Endothelial cell (in vitro differentiated cells): ENCODE measurements at places on chromosomes 12 and 14.
A peak's percentile ranks its signal among the peaks of the same experiment; 100 is the strongest.

DNA sequence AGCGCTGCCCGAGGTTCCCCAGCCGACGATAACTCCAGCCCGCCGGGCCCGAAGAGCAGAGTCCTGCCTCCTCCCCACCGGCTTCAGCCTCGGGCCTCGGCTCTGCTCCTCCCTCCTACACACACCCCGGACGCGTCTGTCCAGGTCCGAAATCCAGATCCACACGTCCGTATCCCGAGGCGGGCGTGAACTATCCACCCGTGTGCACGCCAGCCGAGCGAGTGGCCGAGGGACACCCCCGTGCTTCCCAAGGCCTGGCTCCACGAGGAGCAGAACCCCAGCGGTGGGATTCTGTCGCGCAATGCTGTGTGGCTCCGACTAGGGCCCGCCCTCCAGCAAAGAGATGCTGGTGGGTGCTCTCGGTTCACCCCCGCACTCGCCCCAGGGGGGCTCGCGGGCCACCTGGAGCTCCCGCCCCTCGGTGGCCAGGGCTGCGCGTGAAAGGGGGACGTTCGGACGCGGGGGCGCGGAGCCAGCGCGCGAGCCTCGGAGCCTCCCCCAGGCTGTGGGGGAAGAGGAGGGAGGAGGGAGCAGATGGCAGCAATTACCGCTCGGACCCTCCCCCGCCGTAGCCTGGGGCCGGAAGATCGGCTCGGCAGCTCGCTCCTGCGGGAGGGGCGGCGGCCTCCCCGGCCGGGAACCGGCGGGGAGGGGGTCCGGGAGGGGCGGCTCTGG, 18.9 kb upstream of the ANKRD33 start:
- DNase-seq = no peak

GRCh38 chr14:67986131-67986841, 166.7 kb downstream of the RAD51B start:
- DNase-seq = no peak

DNA sequence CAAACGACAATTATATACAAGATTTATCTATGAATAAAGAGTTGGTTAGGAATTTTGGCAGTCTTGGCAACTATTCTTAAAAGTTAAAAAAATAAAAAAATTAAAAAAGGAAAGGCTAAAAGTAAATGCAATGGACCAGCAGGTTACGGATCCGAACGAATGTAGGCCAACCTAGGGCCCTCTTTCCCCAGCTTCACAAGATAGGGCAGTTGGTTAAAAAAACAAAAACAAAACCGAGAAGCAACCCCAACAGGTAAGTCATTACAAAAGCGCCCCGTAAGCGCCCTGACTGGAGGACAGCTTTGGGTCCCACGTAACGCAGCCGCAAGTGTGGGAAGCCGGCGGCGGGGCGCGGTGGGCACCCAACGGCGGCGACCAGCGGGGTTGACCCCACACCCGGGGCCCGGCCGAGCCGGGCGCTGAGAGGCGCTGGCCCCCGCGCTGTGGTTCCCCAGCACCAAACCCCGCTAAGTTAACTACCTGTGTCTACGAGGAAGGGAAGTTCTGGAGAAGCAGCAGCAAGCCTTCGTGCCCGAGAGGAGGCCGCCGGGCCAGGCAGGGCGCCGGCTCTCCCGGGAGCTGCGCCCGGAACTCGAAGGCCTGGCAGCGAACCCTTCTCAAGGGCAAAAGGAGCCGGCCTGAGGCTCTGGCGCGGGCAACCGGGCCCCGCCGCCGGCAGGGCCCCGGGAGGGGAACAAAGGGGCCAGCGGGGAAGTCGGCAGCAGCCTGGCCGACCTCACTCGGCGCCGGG, 882 bp downstream of the HECTD1 start:
- DNase-seq = peak; percentile 50

- no peak for DNase-seq
Observed at GRCh38 chr12:64025174-64025958, 180.9 kb downstream of the SRGAP1 start.

- DNase-seq = no peak
Observed at GRCh38 chr12:119258556-119258955, 76.0 kb upstream of the CCDC60 start.

DNA sequence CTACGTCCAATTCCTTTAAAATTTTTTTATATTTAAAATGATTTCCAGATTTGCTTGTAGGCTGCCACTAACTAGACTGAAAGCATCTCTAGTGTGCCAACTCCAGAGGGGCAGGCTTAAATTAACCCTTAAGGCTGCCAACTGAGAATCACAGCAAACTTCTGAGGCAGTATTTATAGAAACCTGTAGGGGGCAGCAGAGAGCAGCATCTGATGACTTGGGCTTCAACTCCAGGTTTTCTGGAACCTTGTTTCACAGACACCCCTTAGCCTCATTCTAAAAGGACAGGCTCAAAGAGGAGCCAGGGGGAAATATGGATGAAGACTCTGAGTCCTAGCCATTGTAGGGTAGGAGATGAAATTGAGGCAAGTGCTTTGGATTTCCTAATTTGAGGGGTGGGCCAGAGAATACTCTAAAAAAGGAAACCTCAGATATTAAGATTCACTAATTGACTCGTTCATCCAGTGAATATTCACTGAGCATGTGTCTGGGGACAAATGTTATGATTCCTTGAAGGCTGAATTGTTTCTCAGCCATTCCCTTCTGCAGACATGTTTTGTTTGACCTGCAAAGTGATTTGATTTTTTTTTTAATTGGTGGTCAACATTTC, 63.3 kb upstream of the HSPB8 start:
- DNase-seq = peak; percentile 60

- DNase-seq = no peak
Observed at GRCh38 chr14:89194376-89194775, 222.7 kb downstream of the FOXN3 start.

- no peak for DNase-seq
Observed at GRCh38 chr12:87336814-87337336, 692.3 kb downstream of the C12orf50 start.

- DNase-seq = no peak
Observed at GRCh38 chr12:20865873-20866272, 55.4 kb downstream of the SLCO1B3 start.
